ENCODE measurements at places on chromosomes 4 and X.

- DNase-seq: no peak
Measured at GRCh38 chr4:117783716-117784115, 250.6 kb upstream of the NDST3 start.

DNA sequence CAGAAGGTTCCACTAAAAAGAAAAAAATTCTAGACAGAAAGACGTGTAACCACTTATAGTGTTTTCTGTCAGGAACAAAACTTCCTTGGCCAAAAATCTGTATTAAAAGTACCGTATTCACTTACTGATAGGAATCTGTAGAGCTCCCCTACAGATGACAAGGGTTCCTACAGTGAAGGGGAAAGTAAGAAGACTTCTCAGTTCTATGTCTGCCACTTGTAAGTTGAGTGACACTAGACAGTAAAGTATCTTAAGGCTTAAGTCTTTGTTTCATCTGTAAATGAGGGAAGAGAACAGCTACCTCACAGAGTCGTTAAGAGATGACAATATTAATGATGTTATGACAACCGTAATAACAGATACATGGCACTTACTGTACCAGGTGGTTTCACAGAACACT is 3.3 kb downstream of the COQ2 start:
- no peak for DNase-seq

DNA sequence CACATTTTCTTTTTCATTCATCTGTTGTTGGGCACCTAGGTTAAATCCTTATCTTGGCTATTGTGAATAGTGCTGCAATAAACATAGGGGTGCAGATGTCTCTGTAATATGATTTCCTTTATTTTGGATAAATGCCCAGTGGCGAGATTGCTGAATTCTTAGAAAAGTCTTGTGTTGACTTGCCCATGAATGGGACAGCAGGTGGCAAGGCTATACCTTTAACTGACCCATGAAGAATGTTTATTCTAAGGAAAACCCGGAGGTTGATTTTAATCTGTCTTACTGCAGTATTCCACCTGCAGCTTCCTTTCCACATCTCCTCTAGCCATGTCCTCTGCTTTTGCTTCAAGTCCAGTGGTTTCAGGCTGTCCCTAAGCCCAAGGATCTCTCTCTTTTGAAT is 220.6 kb downstream of the SNCA start:
- DNase-seq: no peak

- no peak for DNase-seq
Measured at GRCh38 chr4:11416071-11416766, 12.5 kb downstream of the HS3ST1 start.

GRCh38 chrX:138719396-138719795 is 7.9 kb upstream of the FGF13 start:
- no peak for DNase-seq

DNA sequence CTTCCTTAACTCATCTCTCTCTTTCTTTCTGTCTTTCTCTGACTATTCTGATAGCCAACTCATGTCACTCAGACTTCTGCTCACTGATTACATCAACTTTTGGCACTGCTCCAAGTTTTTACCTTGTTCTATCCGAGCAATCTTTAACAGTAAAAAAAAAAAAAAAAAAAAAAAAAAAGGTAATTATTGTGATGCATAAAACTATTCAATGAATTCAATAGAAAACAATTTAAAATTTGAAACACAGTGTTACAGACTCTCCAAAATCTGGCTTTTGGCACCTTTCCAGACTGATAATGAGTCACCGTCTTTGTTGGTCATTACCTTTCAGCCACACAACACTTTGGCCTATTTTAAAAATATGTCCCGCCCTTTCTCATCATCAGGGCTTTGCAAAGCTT is 229.5 kb downstream of the GALNTL6 start:
- DNase-seq: no peak

GRCh38 chr4:78767350-78767749 is 8.8 kb upstream of the BMP2K start:
- no peak for DNase-seq

DNA sequence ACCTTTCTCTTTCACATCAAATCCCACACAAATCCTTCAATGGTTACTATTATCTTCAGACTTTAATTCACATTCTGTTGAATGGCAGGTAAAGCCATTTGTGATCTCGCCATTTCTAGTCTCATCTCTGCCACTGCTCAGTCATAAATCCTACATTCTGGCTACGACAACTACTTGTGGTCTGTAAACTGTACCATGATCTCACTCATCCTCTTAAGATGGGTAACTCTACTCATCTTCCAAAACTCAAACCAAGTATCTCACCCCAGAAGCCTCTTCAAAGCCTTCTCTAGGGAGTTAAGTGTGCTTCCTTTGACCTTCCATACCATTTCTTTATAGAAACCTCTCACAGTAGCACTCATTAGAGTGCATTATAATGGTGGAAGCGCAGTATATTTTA is 101.8 kb downstream of the NEK1 start:
- DNase-seq: no peak

DNA sequence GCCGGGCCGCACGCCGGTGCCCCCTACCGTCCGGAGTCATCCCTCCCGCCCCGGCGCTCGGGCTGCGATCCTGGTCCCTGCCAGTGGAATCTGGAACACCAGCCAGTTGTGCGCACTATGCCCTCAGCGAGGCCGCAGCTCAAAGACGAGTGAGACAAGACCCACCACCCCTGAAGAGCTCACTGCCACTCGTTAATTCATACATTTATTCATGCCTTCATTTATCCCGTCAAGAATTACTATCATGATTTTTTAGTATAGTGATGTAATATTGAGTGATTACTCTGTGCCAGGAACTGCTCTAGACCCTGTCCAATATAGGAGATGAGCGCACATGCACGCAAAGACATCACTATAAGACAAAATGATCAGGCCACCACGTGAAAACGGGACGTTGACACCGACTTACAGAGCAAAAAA is 247 bp upstream of the PPA2 start:
- no peak for DNase-seq

DNA sequence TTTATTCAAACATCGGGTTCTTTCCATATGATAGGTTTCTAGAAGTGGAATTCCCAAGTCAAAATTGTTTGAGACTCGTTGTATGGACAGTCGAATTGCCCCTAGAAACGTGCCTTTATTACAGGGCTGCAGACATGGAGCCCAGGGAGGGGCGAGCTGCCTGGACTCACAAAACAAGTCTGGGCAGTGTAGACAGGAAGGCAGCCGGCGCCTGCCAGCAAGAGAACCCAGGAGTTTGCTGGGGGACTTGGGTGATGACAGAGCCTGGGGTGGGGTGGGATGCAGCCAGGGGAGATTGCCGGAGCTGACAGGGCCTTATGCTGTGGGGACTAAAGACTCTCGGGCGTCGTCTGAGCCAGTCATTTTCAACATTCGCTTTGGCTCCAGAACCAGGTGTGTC is 107.4 kb upstream of the MSX1 start:
- no peak for DNase-seq

- no peak for DNase-seq
Measured at GRCh38 chr4:149781150-149781549, 34.5 kb downstream of the IQCM start.

GRCh38 chrX:38166478-38167083 is 54.1 kb downstream of the SRPX start:
- DNase-seq: no peak

DNA sequence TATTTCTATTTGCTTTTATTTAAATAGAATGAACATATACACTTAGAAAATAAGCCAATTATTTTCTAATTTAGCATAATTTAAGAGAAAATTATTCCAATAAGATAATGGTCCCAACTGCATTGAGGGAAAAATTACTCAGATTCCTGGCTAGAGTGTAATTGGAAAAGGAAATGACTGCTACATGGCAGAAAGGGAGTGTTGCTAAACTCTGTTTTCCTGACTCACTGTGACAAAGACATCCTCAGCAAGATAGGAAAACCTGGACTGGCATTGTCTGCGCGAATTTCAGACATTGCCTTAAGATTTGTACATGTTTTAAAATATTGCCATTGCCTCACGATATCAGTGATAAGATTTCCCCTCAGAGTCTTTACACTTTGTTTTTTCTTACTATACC is 8.2 kb downstream of the TNIP3 start:
- no peak for DNase-seq

- no peak for DNase-seq
Measured at GRCh38 chrX:13078739-13079444, 34.5 kb upstream of the FAM9C start.

DNA sequence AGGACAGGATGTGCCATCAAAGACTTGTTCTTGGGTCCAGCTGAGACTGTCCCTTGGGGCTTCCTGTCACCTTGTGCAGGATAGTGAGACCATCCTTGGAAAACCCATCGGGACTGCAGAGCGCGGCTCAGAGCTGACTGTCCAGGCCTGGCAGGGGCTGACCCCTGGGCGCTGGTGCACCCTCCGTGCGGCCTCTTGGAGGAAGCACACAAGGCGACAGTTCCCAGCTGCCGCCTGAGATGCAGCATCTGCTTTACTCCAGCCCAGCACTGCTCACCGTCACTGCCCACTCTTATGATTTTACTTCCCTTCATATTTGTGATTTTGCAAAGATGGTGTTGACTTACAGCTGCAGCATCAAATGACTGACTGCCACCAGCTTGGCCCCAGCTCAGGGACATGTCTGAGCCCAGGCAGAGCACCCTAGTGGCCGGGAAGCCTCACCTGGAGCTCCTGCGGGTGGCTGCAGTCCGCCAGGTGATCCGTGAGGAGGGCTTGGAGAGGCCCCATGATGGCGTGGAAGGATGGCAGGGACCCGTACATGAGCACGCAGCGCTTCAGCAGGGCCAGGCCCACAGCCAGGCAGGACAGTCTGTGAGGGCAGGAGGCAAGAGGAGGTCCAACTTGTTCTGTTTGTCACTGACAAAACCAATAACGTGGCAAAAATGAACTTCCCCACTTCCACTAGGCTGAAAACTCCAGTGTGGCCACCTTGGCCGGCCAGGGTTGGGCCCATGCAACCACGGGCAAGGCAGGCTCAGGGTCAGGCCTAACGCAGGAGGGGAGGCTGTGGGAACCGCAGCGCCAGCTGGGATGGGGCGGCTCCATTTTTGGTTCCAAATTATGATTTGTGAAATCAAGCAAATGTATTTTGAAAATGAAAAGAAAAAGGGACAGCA is 21.8 kb downstream of the NOP14 start:
- DNase-seq: no peak

DNA sequence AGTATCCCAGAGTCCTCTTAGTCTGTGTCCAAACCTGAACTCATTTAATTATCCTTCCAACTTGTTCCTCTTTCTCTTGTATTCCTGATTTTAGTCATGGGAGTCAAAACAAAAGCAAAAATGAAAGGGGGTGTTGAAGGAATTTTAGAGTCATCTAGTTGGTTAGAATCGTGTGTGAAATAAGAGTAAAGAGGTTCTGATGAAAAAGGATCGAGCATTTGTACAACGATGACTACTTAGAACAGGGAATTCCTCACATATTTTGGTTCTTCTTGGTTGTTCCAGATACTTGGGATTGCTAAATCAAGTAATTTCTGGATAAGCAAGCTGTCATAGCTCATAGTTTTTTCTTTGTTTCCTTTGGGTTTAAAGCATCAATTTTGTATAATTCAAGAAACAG is 194.4 kb downstream of the BCOR start:
- DNase-seq: no peak

- no peak for DNase-seq
Measured at GRCh38 chr4:3263053-3263875, 14.3 kb downstream of the MSANTD1 start.

- no peak for DNase-seq
Measured at GRCh38 chr4:111994392-111994791, 150.9 kb upstream of the FAM241A start.

GRCh38 chrX:56728752-56729151 is 291 bp upstream of the NBDY start:
- no peak for DNase-seq

DNA sequence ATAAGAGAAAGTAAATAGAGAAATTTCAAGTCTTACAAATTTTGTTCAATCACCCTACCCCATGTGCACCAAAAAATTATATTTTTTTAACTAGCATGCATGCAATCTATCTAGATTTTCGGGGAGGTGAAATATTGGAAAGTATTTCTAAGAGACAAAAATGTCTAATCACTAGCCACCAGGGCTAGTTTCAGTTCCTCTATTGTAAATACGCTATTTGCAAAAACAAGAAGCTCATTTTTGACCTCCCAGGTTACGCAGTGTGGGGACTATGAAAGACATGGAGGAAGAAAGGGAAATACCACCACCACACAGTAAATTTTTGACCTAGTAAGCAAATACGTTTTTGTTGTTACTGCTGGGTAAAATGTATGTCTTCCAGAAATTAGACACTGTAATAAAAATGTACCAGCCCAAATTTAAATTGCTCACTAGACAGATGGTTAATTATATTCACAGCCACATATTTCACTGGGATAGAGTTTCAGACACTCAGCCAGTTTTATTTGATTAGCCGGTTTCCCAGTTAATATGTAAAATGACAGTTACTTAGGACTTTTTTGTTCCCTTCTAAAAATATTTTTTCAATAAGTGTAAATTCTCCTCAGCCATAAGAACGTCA is 2.2 kb downstream of the NEXMIF start:
- no peak for DNase-seq

DNA sequence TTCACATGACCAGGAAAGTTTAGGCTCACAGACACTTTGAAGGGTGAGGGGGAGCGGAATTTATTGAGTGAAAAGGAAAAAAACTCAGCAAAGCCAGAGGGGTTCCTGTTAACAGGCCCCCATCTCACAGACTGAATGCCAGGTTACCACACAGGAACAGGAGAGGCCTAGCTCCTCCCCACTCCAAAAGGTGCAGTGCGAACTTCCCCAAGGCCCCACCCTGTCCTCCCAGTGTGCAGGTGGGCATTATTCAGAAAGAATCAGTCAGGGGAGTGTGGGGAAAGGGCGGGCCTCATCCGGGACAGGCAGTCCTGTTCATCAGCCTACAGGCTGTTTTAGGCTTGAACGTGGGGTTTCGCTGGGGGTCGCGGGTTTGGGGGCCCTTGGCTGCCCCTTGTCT is 4.0 kb downstream of the OTC start:
- no peak for DNase-seq

GRCh38 chrX:54301516-54301915 is 56.3 kb downstream of the WNK3 start:
- no peak for DNase-seq

DNA sequence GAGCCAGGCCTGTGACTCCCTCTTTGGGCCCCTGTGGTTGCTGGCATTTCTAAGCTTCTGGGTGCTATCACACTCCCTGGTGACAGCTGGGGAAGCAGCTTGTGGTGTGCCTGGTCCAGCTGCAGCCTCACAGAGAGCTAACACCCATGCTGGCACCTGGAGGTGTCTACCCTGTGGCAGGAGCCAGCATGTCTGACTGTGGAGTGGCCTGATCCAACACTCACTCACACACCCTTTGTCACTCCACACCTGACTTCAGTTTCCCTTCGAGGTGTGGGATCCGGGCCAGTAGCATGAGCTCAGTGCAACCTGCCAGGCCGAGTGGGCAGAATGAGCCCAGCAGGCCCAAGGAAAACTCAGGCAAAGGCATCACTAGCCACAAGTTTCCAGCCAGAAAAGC is 67.5 kb downstream of the TECRL start:
- no peak for DNase-seq

GRCh38 chr4:78949735-78950134 is 10.5 kb upstream of the PAQR3 start:
- DNase-seq: no peak

DNA sequence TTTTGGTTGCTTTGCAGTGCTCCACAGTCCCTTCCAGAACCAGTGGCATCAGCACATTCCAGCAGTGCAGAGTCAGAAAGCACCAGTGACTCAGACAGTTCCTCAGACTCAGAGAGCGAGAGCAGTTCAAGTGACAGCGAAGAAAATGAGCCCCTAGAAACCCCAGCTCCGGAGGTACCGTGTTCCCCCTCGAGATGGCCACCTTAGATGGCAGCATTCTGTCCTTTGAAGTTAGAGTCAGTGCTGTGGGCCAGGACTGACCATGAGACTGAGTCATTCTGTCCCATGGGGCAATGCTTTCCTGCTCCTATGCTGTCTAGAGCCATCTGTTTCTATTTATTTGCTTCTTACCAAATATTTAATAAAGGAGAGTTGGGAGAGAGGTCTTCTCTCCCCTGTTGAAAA is 112.3 kb downstream of the KLHL8 start:
- no peak for DNase-seq
